Right renal cortex interstitium (tissue), 3 donors: ENCODE measurements at places on chromosomes 7 and 10. TPM values are rescaled to one million over a fixed set of nuclear protein-coding genes. Genes with fewer than 3 reads are reported as not detected.

DNA sequence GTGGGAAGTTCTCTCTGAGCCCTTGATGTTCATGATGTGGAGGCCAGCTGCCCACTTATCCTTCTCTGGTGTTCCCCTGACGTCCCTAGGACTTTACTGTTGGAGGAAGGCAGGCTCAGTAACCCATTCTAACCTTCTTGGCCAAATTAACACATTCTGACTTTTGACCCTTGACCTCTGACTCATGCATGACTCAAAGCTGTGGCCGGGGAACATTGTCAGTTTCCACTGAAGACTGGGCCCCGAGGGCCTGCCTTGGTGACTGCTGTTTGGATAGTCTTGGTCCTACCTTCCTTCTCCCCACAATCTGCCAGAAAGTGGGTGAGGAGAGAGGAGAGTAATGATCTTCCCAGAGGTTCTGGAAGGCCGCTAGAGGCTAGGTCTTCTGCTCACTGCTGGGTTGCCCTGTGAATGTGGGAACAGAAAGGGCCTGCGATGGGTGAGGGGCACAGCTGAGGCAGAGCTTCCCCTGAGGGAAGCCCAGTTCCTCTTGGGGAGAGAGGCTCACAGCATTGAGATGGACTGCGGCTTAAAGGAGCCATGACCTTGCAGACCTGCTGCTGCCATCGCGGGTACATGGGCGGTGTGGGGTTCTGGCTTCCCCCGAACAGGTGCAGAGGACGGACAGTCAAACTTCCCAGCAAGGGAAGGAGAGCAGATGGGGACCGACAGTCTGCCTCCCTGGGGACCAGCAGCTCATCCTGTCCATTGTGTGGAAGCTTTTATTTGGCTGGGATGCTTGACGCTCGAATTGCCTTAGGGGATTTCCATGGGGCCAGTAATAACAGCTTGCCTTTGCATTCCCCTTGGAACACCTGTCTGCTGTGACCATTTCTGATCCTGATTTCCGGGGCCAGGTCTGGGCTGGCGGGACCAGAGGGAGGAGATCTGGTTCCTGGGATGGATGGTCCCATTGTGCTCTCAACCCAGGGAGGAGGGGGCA, 43.8 kb downstream of the ADAMTS14 start:
- no peak for DNase-seq

DNA sequence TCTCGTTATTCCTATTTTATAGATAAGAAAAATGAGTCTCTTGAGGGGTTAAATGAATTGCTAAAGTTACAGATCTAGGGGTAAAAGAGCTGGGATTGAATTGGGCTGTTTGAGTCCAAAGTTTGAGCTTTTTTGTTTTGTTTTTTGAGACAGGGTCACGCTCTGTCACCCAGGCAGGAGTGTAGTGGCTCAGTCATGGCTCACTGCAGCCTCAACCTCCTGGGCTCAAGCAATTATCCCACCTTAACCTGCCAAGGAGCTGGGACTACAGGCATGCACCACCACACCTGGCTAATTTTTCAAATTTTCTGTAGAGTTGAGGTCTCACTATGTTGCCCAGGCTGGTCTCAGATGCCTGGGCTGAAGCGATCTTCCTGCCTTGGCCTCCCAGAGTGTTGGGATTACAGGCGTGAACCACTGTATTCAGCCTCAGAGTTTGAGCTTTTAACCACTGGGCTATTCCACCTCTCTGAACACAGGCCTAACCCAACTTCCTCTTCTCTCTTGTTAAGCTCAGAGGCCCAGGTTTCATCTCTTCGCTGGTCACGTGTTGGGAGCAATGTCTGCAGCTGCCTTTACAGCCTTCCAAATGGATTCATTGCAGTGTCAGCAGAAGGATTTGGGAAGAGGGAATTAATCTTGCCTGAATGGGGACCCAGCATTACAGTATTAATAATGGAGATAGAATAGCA, 8.0 kb downstream of the SUFU start:
- no peak for DNase-seq

DNA sequence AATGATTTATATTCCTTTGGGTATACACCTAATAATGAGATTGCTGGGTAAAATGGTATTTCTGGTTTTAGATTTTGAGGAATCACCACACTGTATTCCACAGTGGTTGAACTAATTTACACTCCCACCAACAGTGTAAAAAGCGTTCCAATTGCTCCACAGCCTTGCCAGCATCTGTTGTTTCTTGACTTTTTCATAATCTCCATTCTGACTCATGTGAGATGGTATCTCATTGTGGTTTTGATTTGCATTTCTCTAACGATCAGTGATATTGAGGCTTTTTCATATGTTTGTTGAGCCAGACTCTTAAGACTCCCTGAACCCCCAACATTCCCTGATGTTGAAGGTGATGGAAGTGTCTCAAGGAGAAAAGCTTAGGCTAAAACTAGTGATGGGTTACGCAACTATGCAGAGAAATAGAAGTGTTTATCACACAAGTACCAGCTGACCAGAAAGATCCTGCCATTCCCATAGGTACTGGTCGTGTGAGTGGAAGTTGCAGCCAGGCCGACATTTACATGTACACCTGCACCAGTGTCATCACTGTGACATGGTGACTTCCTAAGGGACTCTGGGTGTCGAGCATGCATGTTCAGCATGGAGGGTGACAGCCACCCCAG, 711.2 kb upstream of the NRP1 start:
- DNase-seq = no peak

- DNase-seq = no peak
Observed at GRCh38 chr10:70832852-70833528, 17.2 kb downstream of the SGPL1 start.

GRCh38 chr7:100720671-100721504, 620 bp downstream of the EPO start:
- DNase-seq = no peak

DNA sequence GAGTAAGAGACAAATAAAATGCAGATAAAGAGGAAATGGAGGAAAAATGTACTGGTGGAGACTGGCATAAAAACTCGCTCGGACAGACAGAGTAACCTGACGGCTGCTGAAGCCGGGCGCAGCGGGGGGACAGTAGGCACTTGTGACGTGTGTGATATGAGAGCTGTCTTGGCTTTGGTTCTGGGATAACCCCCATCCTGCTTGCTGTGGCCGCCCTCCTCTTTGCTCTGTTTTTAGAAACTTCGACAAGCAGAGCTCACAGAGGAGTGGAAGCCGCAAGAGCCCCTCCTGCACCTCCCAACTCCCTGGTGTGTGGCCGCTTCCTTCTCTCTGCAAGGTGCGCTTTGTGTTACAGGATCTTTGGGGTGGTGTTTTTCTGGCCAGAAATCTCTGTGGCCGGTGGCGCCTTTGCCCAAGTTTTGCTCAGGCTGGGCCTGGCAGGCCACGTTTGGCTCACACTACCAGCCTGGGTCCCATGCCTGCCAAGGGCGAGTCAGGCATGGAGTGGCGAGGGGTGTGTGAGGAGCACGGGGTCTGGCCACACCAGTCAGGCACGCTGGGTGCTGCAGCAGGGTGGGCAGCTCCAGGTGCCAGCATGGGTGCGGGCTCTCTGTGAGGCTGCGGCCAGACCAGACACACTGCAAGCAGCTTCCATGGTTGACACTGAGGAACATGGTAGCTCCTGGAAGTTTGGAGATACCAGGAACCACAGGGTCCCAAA, 268.0 kb downstream of the DNAJB6 start:
- no peak for DNase-seq

- no peak for DNase-seq
Observed at GRCh38 chr10:71805776-71806703, 32.7 kb upstream of the VSIR start.

DNA sequence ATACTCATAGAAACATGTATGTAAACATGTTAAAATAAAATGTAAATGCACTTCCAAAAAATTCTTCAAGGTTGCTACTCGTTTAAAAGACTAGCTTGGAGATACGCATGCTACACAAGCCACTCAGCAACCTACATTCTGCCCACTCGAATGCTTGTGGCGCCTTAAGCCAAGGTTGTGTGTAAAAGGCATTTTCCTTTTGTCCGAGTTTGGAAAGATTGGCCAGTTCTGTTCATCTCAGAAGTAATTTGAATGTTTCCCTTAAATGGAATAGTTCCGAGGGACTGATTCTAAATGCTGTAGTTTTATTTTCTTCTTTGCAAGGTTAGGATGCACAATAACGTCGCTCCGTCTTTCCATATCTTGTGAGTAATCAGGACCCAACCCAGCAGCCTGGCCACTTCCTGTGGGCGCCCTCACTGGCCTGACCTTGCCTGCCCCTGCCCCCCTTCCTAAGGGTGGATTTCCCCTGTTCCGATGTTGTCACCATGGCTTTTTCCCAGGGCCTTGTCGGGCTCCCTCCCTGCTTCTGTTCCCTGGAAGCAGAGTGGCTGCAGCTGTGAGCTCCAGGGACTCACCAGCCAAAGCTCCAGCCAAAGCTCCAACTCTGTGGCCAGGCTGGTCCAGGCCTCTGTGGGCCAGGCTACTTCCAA, 70.6 kb downstream of the PTPRE start:
- DNase-seq = no peak

- DNase-seq = no peak
Observed at GRCh38 chr10:36817898-36818297, 307.5 kb upstream of the ANKRD30A start.

DNA sequence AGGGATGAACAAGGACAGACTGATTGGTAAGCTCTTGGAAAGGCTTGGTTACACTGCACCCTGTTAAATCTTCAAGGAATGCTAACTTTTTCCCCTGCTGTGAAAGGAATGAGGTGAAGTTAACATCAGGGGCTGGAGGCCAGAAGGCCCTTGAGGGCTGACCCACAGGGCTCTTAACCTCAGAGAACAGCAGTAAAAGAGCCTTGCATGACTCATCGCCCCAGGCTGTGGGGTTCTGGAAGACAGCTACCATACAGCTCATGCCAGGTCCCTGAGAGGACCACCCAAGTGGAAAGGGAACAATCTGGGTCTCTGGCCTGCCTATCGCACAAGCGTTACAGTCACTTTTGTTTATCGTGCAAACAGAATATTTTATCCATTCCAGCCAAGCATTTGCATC, 54.4 kb downstream of the CYP2C9 start:
- DNase-seq = no peak

- DNase-seq = no peak
Observed at GRCh38 chr7:74371381-74372341, 82.0 kb upstream of the GTF2IRD1 start.

DNA sequence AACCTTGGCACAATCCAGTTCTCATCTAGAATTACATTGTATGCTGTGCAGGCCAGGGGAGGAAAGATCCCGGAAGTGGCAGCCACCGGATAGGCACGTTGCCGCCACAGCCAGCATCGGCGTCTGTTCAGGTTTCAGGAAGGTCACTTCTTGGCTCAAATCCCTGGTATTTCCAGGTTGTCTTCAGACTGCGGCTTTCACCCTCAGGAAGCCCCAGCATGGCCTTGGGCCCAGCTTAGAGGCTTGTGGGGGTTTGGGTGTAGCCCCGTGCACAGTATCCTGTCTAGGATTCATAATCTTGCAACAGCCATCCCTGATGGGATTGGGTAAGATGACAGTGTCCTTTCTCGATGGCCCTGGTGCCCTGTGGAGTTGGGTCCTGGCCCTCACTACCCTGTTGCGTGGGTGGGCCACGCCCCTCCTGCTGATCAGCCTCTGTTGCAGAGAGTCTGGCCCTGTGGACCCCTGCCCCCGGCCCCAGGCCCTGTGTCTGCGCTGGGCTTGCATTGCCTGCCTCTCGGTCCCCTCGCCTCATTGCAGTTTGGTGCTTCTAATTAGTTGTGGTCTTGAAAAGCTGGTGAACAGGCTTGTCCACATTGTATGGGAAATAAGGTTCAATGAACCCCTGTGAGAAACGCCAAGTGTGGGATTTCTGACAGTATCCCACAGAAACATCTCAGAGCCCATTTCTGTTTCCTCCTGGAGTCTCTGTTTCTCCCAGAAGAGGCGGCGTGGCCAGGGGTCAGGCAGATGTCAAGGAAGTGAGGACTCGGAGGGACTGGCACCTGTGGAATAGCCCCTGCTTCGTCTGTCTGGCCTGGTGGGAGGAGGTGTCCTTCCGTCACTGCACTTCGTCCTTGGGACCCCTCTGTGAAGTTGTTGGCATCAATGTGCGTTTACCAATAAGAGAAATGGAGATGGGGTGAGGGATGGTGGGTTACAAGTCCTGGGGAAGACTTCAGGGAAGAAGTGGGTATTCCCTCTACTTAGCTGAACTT, 77.5 kb downstream of the MGMT start:
- no peak for DNase-seq

DNA sequence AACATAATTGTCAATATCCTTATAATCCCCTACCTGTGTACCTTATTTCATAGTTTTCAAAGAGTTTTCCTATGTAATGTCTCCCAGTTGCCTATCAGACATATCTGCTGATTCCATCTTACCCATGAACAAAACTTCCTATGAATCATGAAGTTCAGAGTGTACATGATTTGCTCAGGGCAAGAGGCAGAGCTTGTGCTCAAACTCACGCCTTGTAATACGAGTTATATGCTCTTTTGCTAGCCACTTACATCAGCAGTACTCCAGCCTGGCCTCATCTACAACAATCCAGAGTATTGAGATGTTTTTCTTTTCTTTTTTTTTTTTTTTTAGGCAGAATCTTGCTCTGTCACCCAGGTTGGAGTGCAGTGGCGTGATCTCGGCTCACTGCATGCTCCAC, 11.8 kb downstream of the PKD2L1 start:
- DNase-seq = no peak

DNA sequence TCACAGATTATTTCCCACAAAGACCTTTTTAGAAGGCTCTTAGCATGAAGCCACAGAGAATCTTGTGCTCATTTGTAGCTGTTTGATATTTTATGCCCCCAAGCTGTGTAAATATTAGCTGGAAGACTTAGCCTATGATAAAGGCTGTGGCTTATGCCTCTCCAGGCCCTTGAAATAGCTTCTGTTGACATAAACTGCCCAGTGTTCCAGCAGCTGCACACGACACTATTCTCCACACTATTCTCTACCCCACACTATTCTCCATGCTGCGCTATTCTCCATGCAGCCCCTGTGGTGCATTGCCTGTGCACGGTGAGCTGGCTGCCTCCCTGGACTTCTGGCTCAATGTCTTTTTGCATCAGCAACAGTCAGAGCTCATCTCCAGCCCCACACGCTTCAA, 13.1 kb downstream of the DDC start:
- no peak for DNase-seq

GRCh38 chr7:92809397-92809759, 27.0 kb downstream of the CDK6 start:
- no peak for DNase-seq

DNA sequence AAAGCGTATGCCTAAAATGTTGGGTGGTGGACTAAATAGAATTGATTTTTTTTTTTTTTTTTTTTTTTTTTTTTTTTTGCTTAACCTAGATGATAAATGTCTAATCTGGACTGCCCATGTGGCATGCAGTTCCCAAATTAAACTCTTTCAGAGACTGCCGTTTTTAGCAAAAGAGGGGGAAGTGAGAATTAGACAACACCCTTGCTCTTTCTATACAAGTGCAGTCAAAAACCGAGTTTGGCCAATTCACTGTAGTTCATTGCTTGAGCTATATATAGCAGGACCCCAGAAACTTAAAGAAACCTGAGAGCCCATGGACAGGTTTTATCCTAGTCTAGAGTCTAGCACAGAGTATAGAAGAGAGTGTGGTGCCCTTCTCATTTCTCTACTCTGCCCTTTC, 141.9 kb downstream of the GRM3 start:
- no peak for DNase-seq

GRCh38 chr7:93048136-93048930, 69.4 kb downstream of the SAMD9 start:
- DNase-seq = no peak

GRCh38 chr10:73501651-73502050, 5.8 kb upstream of the PPP3CB start:
- no peak for DNase-seq

Gene LLCFC1
- polyA plus RNA-seq = 0.33 TPM

Gene CALCR
- 1.1 TPM for polyA plus RNA-seq

Gene STEAP2
- 9.3 TPM for polyA plus RNA-seq

Gene HIF1AN
- polyA plus RNA-seq = 43.8 TPM

Gene ITIH5
- 25.9 TPM for polyA plus RNA-seq

Gene ZNF394
- 14.6 TPM for polyA plus RNA-seq

Gene FAM25G
- polyA plus RNA-seq = not detected

Gene C7orf57
- polyA plus RNA-seq = 0.67 TPM

Gene ZEB1
- polyA plus RNA-seq = 27.3 TPM
